Prostate gland (tissue), 2 donors: ENCODE measurements at places on chromosomes 5 and 9. TPM values are rescaled to one million over a fixed set of nuclear protein-coding genes. Genes with fewer than 3 reads are reported as not detected.

OGN gene
- 24.4 TPM for total RNA-seq

DNA sequence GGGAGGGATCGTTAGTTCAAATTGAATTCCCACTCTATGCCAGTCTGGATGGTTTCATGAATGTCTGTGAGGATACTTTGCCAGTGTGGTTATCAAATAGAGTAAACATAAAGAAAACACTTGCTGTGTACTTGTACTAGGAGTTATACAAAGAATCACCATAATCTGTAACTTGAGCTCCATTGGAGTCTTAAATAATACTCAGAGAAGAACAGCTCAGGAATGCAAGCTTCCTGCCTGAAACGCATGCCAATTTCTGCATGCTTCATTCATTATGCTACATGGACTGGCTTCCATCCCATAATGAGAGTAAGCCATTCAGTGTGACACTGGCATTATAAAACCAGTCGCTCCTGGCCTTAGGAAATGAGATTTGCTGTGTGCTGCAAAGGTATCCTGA, 351.4 kb downstream of the SEMA5A start:
- H3K4me3 ChIP-seq, result no peak overlapping the region
- H3K27me3 ChIP-seq, result no peaks in the 10 kb centered on the region
- H3K36me3 ChIP-seq, result no peaks in the 10 kb centered on the region

DNA sequence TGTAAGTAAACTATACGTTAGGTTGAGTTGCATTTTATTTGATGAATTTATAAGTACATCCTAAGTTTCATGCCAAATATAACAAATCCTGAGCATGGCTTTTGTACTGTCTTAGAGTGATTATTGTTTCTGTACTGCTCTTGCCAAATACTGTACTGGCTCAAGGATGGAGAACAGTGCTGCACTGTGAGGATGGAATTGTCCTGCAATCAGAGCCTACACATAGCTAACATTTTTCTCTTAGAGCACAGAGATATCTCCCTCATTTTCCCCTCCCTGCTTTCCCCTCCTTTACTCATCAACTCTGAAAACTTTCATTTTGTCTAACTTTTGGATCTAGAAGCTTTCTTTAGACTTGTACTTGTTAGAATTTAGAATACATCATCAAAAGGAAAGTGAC, 28.3 kb downstream of the LRRC70 start:
- no peak overlapping the region for H3K27ac ChIP-seq
- no peaks in the 10 kb centered on the region for H3K4me1 ChIP-seq
- no peak overlapping the region for H3K4me3 ChIP-seq
- H3K36me3 ChIP-seq, result no peaks in the 10 kb centered on the region
- DNase-seq, result no peak

- no peak overlapping the region for H3K27ac ChIP-seq
- no peaks in the 10 kb centered on the region for H3K36me3 ChIP-seq
- no peaks in the 10 kb centered on the region for H3K4me1 ChIP-seq
- no peak for DNase-seq
- no peaks in the 10 kb centered on the region for H3K27me3 ChIP-seq
Measured at GRCh38 chr5:83687124-83687619, 33.5 kb downstream of the HAPLN1 start.

- H3K4me3 ChIP-seq, result no peak overlapping the region
- H3K27me3 ChIP-seq, result no peaks in the 10 kb centered on the region
- DNase-seq, result no peak
- H3K36me3 ChIP-seq, result no peaks in the 10 kb centered on the region
Measured at GRCh38 chr5:117623042-117623805, 1048.6 kb upstream of the SEMA6A start.

- no peaks in the 10 kb centered on the region for H3K36me3 ChIP-seq
- no peaks in the 10 kb centered on the region for H3K27me3 ChIP-seq
- DNase-seq, result no peak
- no peak overlapping the region for H3K4me3 ChIP-seq
- H3K4me1 ChIP-seq, result no peaks in the 10 kb centered on the region
Measured at GRCh38 chr5:157100140-157100679, 8.6 kb downstream of the HAVCR2 start.

HAPLN1 gene
- total RNA-seq, result not detected

PCDHGB6 gene
- total RNA-seq, result 11.0 TPM

BARX1 gene
- not detected for total RNA-seq

DNA sequence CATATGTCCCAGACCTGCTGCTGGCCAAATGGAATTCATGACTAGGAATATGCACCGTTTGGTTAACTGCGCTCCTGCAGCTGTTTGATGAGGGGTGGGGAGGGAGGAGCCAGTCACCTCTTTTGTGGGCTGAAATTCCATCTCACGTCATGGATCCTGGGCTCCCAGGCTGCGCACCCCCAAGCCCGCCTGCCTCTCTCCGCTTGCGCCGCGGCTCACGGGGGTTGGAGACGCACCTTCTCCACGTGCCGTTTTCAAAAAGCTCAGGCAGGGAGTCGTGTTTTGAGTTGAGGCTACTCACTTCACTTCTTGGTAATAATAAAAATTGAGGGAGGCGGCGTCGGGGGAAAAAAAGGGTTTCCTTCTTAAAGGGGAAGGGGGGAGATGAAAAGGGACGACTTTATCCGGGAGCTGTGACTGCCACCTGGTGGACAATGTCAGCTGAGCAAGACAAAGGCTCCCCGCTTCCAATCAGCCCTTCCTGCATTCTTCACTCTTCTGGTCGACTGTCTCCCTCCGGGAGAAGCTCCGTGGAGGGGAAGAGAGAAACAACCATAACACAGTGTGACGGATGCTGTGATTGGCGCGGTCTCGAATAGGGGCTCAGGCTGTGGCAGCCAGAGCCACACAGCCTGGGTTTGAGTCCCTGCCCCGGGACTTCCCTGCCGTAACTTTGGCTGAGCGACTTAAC, 15.9 kb upstream of the C5orf47 start:
- peak overlapping the region; percentile 26 for H3K4me3 ChIP-seq
- H3K36me3 ChIP-seq, result no peaks in the 10 kb centered on the region
- H3K27ac ChIP-seq, result peak overlapping the region; percentile 43
- DNase-seq, result peak; percentile 85
- no peaks in the 10 kb centered on the region for H3K4me1 ChIP-seq

ACSL6 gene
- total RNA-seq, result 7.9 TPM

- no peaks in the 10 kb centered on the region for H3K27me3 ChIP-seq
- no peak overlapping the region for H3K4me3 ChIP-seq
- no peaks in the 10 kb centered on the region for H3K4me1 ChIP-seq
- H3K36me3 ChIP-seq, result no peaks in the 10 kb centered on the region
Measured at GRCh38 chr5:9850456-9850855, 220.3 kb upstream of the TAS2R1 start.

GRCh38 chr9:114264806-114265550, 57.9 kb upstream of the ORM1 start:
- no peak overlapping the region for H3K4me3 ChIP-seq
- H3K27ac ChIP-seq, result no peak overlapping the region
- no peaks in the 10 kb centered on the region for H3K27me3 ChIP-seq

DNA sequence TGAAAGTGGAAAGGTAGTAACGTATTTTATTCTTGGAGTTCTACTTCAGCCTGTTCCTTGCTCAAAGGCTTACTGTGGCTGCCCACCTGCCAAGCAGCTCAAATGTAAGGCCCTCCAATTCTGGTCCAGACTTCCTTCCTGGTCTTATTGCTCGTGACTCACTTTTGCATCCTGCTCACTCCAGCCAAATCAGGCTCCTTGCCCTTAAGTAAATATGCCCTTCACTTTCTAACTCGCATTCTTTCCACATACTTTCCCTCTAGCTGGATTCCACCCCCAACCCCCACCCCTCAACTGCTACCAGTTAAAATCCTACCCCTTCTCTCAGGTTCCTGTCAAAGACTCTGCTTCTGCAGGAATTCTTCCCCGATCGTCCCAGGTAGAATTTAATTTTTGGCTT, 96.6 kb downstream of the GALNT10 start:
- no peak overlapping the region for H3K4me3 ChIP-seq
- no peaks in the 10 kb centered on the region for H3K36me3 ChIP-seq
- no peaks in the 10 kb centered on the region for H3K27me3 ChIP-seq
- DNase-seq, result peak; percentile 34
- H3K4me1 ChIP-seq, result peaks cover 3% of the 10 kb centered on the region

DNA sequence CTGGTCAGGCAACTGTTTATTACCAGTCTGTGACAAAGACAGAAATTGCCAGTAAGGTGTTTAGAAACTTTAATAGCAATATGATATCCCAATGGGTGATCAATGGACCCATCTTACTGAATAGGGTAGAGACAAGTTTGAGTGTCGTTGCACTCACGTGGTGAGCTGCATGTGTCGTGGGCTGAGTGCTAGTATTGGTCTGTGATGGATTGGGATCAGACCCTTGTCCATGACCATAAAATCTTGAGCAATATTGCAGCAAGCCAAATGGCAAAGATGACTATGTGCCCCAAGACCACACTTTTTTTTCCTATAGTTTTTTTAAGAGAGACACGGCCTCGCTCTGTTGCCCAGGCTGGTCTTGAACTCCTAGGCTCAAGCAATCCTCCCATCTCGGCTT, 114.5 kb downstream of the PALM2AKAP2 start:
- no peak overlapping the region for H3K27ac ChIP-seq
- no peaks in the 10 kb centered on the region for H3K27me3 ChIP-seq
- no peak for DNase-seq
- no peak overlapping the region for H3K4me3 ChIP-seq

- no peaks in the 10 kb centered on the region for H3K27me3 ChIP-seq
- DNase-seq, result no peak
- no peak overlapping the region for H3K4me3 ChIP-seq
- no peak overlapping the region for H3K27ac ChIP-seq
- H3K4me1 ChIP-seq, result no peaks in the 10 kb centered on the region
- H3K36me3 ChIP-seq, result no peaks in the 10 kb centered on the region
Measured at GRCh38 chr5:33184367-33184766, 256.4 kb upstream of the TARS1 start.

DNA sequence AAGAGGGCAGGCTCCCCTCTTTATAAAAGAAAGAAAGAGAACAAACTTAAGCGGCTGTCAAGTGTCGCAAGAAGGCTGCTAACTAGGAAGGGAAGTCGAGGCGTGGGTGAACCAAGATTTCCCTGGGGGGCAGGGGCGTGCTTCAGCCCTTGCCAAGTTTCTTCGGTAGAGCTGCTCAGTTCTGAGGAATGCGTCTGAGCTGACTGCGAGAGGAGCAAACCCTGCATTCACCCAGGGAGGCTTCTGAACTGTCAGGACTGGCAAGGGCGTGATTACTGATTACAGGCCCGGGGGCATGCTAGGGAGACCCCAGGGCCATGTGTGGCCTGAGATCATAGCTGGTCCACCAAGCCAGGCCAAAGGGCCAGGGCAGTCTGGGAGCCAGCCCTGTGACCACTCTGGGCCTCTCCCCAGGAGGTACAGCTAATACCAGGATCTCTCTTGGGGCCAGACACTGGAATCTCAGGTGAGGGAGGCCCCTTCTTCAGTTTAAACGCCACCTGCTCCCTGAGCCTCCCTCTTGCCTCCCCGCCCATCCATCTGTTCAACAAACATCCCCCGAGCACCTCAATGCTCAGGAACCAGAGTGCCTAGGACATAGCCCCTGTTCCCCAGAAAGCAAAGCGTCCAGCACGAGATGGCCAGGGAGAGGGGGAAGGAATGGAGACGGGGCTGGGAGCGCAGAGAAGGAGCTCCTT, 30.9 kb downstream of the SARDH start:
- no peak overlapping the region for H3K4me3 ChIP-seq
- DNase-seq, result no peak
- H3K27ac ChIP-seq, result no peak overlapping the region
- H3K36me3 ChIP-seq, result no peaks in the 10 kb centered on the region

DNA sequence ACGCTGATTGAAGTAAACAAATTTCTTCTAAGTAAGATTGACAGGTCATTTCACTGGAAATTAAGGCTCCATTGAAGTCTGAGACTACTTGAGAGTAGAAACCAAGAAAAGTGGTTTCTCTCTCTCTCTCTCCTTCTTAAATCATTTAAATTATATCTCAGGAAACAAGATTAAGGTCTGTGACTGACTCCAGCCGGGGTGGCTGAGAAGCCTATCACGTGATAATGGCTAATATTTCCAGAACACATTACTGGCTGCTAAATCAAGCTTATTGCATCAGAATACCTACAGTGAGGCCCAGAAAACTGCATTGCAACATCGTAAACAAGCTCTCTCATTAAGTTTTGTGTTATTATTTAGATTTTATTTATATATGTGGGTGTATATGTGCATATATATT, 88.4 kb downstream of the PTCD2 start:
- no peaks in the 10 kb centered on the region for H3K27me3 ChIP-seq
- H3K36me3 ChIP-seq, result no peaks in the 10 kb centered on the region
- no peak for DNase-seq
